Esophagus muscularis mucosa (tissue), 4 donors: ENCODE measurements at places on chromosomes 2 and 18. TPM values are rescaled to one million over a fixed set of nuclear protein-coding genes. Genes with fewer than 3 reads are reported as not detected.

- no peak for DNase-seq
- no peaks in the 10 kb centered on the region for H3K4me1 ChIP-seq
- H3K27me3 ChIP-seq, result no peaks in the 10 kb centered on the region
- no peaks in the 10 kb centered on the region for H3K36me3 ChIP-seq
- no peak overlapping the region for H3K27ac ChIP-seq
- H3K4me3 ChIP-seq, result no peak overlapping the region
These were observed 1545.5 kb downstream of the SUCLG1 start for GRCh38 chr2:82913566-82913965.

GRCh38 chr2:108082978-108083377 lies 96.7 kb downstream of the SLC5A7 start:
- DNase-seq, result no peak
- no peaks in the 10 kb centered on the region for H3K36me3 ChIP-seq
- no peaks in the 10 kb centered on the region for H3K27me3 ChIP-seq
- no peaks in the 10 kb centered on the region for H3K4me1 ChIP-seq
- H3K4me3 ChIP-seq, result no peak overlapping the region

The PRKAG3 gene
- not detected for total RNA-seq

The RSAD2 gene
- 7.0 TPM for total RNA-seq

GRCh38 chr2:209985874-209986273 lies 16.6 kb upstream of the RPE start:
- no peak overlapping the region for H3K4me3 ChIP-seq
- H3K36me3 ChIP-seq, result no peaks in the 10 kb centered on the region
- no peaks in the 10 kb centered on the region for H3K4me1 ChIP-seq
- no peaks in the 10 kb centered on the region for H3K27me3 ChIP-seq
- H3K27ac ChIP-seq, result no peak overlapping the region

DNA sequence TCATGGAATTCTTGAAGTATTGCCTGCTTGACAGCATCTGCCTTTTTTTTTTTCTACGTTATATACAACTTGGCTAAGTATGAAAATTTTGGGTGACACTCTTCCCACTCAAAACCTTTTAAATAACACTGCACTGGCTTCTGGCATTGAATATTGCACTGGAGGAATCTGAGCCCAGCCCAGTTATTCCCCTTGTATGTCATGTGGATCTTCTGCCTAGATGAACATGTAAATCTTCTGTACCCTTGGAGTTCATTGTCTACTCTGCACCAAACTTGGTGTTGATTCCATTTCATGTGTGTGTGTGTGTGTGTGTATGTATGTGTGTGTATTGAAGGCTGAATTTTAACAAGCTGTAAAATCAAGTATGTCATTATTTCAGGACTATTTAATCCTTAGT lies 59.4 kb downstream of the NAPG start:
- no peaks in the 10 kb centered on the region for H3K4me1 ChIP-seq
- no peaks in the 10 kb centered on the region for H3K27me3 ChIP-seq
- H3K27ac ChIP-seq, result no peak overlapping the region
- H3K36me3 ChIP-seq, result no peaks in the 10 kb centered on the region
- DNase-seq, result no peak

The KCNJ13 gene
- total RNA-seq, result not detected

DNA sequence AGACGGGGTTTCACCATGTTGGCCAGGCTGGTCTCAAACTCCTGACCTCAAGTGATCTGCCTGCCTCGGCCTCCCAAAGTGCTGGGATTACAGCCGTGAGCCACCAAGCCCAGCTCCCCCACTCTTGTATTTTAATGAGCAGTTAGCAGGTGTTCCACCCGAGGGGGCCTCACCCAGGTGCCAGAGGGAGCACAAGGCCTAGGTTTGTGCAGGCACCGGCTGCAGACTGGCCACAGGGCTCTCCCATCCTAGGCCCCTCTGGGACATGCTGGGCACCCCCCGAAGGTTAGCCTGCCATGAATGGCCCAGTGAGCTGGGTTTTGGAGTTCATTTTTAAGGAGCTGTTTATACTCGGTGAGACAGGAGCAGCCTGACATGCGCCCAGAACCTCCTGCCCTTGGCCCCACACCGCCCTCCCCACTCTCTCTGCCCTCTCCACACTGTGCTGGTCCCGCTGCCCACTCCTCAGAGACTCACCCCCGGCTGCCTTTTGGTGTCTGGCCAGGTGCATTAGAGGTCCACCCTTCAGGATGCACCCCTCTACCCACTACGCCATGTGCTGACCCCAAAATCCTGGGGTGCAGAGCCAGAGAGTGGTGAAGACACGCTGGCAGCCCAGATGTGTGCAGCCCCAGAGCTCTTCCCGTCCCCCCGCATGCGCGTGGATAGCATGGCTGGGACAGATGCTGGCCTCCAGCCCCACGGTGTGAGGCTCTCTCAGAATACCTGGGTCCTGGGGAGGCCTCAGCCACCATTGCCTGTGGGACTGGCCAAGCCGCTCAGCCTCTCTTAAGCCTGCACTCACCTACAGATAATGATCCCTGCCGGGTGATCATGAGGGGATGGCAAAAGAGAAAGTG lies 11.2 kb upstream of the KLF11 start:
- DNase-seq, result no peak
- H3K36me3 ChIP-seq, result no peaks in the 10 kb centered on the region
- H3K4me1 ChIP-seq, result peaks cover 49% of the 10 kb centered on the region
- H3K4me3 ChIP-seq, result no peak overlapping the region
- H3K27me3 ChIP-seq, result no peaks in the 10 kb centered on the region

GRCh38 chr2:144165599-144166250 lies 354.2 kb downstream of the ZEB2 start:
- no peaks in the 10 kb centered on the region for H3K36me3 ChIP-seq
- H3K27ac ChIP-seq, result no peak overlapping the region

The DSG2 gene
- 1.2 TPM for total RNA-seq

The IL36A gene
- total RNA-seq, result not detected

DNA sequence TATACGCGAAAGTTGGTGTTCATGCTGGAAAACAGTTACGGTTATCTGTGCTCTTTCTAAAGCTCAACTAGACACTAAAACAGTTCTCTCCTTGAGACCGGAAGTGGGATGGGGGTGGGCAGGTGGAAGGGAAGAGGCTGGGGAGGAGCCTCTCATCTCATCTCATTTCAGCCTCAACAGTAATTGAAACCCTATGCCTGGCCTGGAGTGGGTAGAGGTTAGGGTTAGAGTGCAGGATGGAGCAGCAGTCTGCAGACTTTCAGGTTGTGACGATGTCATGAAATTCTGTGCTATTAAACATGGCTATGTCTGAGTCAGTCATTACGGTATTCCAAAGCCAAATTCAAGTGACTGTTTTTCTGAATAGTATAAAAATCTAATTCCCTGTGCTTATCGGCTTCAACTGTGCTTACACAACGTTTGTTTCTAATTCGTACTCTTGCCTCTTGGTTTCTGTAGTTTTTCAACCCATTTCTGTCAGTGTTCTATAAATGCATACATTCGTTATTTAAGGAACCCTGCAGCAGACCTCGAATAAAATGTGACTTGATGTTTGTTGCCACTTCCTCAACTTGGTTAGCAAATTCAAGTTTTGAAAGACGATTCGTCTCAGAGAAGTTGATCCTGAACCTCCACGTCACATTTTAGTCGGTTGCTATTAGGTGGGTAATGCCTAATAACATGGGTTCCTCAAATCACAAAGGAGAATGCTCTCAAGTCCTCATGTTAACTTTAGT lies 75.8 kb upstream of the TCF7L1 start:
- H3K4me3 ChIP-seq, result no peak overlapping the region
- no peak overlapping the region for H3K27ac ChIP-seq
- H3K27me3 ChIP-seq, result no peaks in the 10 kb centered on the region
- no peak for DNase-seq
- peaks cover 4% of the 10 kb centered on the region for H3K36me3 ChIP-seq

- no peak overlapping the region for H3K27ac ChIP-seq
- no peak overlapping the region for H3K4me3 ChIP-seq
- DNase-seq, result no peak
These were observed 332.0 kb downstream of the ZNF521 start for GRCh38 chr18:25019931-25020330.

- H3K27ac ChIP-seq, result no peak overlapping the region
- no peak for DNase-seq
- no peak overlapping the region for H3K4me3 ChIP-seq
These were observed 19.0 kb upstream of the FAM178B start for GRCh38 chr2:97005353-97005752.

The CFAP65 gene
- not detected for total RNA-seq

- no peak overlapping the region for H3K27ac ChIP-seq
- H3K4me1 ChIP-seq, result no peaks in the 10 kb centered on the region
- H3K4me3 ChIP-seq, result no peak overlapping the region
- H3K27me3 ChIP-seq, result no peaks in the 10 kb centered on the region
- no peaks in the 10 kb centered on the region for H3K36me3 ChIP-seq
These were observed 71.9 kb upstream of the GALNT5 start for GRCh38 chr2:157185476-157186227.

- H3K36me3 ChIP-seq, result no peaks in the 10 kb centered on the region
- no peak overlapping the region for H3K27ac ChIP-seq
- no peaks in the 10 kb centered on the region for H3K27me3 ChIP-seq
- H3K4me3 ChIP-seq, result no peak overlapping the region
- no peaks in the 10 kb centered on the region for H3K4me1 ChIP-seq
These were observed 109.1 kb upstream of the PID1 start for GRCh38 chr2:229380101-229380625.

The SFT2D3 gene
- 5.8 TPM for total RNA-seq

GRCh38 chr18:57427429-57428201 lies 7.6 kb upstream of the ONECUT2 start:
- DNase-seq, result no peak
- no peak overlapping the region for H3K27ac ChIP-seq
- no peaks in the 10 kb centered on the region for H3K4me1 ChIP-seq
- peaks cover 12% of the 10 kb centered on the region for H3K27me3 ChIP-seq
- no peaks in the 10 kb centered on the region for H3K36me3 ChIP-seq

The GALNT13 gene
- 0.34 TPM for total RNA-seq

The STARD6 gene
- not detected for total RNA-seq

GRCh38 chr18:61400016-61400635 lies 66.9 kb downstream of the CDH20 start:
- no peak overlapping the region for H3K27ac ChIP-seq
- H3K36me3 ChIP-seq, result no peaks in the 10 kb centered on the region
- no peak for DNase-seq
- no peaks in the 10 kb centered on the region for H3K27me3 ChIP-seq

DNA sequence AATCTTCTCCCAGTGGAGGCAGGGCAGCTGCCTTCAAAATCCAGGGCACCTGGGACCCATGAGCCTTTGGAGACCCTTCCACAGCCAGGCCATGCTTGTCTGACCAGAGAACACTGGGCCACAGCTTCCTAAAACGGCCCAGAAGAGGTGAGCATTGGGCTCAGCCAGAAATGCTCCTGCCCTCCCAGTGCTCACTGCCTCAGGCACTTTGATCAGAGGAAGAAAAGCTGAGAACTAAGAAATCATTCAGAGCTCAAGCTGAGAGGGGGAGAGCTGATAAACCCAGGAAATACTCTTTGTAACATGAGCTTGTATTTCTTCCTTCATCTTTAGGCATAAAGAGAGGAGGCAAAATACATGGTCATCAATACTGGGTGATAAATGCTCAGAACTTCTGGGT lies 365.5 kb upstream of the KLHL29 start:
- H3K4me3 ChIP-seq, result no peak overlapping the region
- H3K27me3 ChIP-seq, result no peaks in the 10 kb centered on the region
- no peaks in the 10 kb centered on the region for H3K4me1 ChIP-seq

GRCh38 chr2:110770959-110771431 lies 38.6 kb downstream of the ACOXL start:
- DNase-seq, result no peak
- no peaks in the 10 kb centered on the region for H3K36me3 ChIP-seq
- no peak overlapping the region for H3K4me3 ChIP-seq

The NCL gene
- total RNA-seq, result 238 TPM

The SCYGR4 gene
- total RNA-seq, result not detected

- no peak overlapping the region for H3K4me3 ChIP-seq
- H3K36me3 ChIP-seq, result no peaks in the 10 kb centered on the region
- H3K4me1 ChIP-seq, result no peaks in the 10 kb centered on the region
These were observed 416.6 kb downstream of the RAD51AP2 start for GRCh38 chr2:17101596-17101995.

The KIAA2012 gene
- total RNA-seq, result 0.45 TPM

DNA sequence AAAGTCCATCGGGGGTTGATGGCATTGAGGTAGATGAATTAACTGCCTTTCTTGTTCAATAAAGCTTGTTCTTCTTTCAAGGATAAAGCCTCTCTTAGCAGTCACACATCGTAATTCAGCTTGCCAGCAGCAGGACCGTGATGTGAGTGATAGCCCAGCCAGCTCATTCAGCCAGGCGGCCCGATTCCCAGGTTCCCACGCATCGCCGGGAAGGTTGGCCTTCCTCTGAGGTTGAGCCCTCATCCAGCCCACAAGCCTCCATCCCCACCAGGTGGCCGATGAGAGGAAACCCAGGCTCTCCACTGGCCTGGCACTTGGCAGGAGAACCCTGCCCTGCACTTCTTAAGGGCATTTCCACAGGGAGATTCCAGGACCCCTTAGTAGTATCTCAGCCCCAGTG lies 4.7 kb downstream of the AGAP1 start:
- no peaks in the 10 kb centered on the region for H3K36me3 ChIP-seq
- H3K4me1 ChIP-seq, result peaks cover 60% of the 10 kb centered on the region
- no peak overlapping the region for H3K4me3 ChIP-seq
- no peaks in the 10 kb centered on the region for H3K27me3 ChIP-seq
- DNase-seq, result no peak

The CENPA gene
- total RNA-seq, result not detected

- no peaks in the 10 kb centered on the region for H3K27me3 ChIP-seq
- H3K4me1 ChIP-seq, result peaks cover 18% of the 10 kb centered on the region
- DNase-seq, result no peak
- peak overlapping the region; percentile 44 for H3K27ac ChIP-seq
- no peak overlapping the region for H3K4me3 ChIP-seq
These were observed 61.3 kb upstream of the PGAP1 start for GRCh38 chr2:196987649-196988364.

The EVX2 gene
- not detected for total RNA-seq

GRCh38 chr18:12287131-12287681 lies 20.8 kb upstream of the TUBB6 start:
- H3K27ac ChIP-seq, result peak overlapping the region; percentile 87
- H3K4me1 ChIP-seq, result peaks cover 25% of the 10 kb centered on the region
- peak overlapping the region; percentile 53 for H3K4me3 ChIP-seq
- no peaks in the 10 kb centered on the region for H3K36me3 ChIP-seq
- DNase-seq, result no peak

The SERPINB12 gene
- not detected for total RNA-seq
